T-helper 2 cell treated with Interferon-gamma antibody and Interleukin-4, amounts not matched to agents 5 μg/mL and 100 μg/mL, for 36 hours (primary cell): ENCODE measurements at places on chromosomes 16 and 17.
A peak's percentile ranks its signal among the peaks of the same experiment; 100 is the strongest.

GRCh38 chr17:2985318-2985717 is 78.1 kb downstream of the OR1D5 start:
- no peaks in the 10 kb centered on the region for H3K27me3 ChIP-seq
- peak overlapping the region; percentile 55 for H3K27ac ChIP-seq
- H3K4me1 ChIP-seq = no peaks in the 10 kb centered on the region
- peaks cover 12% of the 10 kb centered on the region for H3K36me3 ChIP-seq
- H3K4me3 ChIP-seq = no peak overlapping the region
- DNase-seq = no peak

GRCh38 chr16:63998-64913 is 8.2 kb downstream of the RHBDF1 start:
- no peaks in the 10 kb centered on the region for H3K36me3 ChIP-seq
- H3K4me3 ChIP-seq = no peak overlapping the region
- peaks cover 8% of the 10 kb centered on the region for H3K27me3 ChIP-seq
- no peak overlapping the region for H3K27ac ChIP-seq
- peaks cover 5% of the 10 kb centered on the region for H3K4me1 ChIP-seq

- no peak overlapping the region for H3K27ac ChIP-seq
- H3K4me3 ChIP-seq = no peak overlapping the region
- H3K4me1 ChIP-seq = no peaks in the 10 kb centered on the region
Observed at GRCh38 chr16:76583945-76584344, 306.7 kb downstream of the CNTNAP4 start.

GRCh38 chr17:18961634-18962493 is 9.9 kb downstream of the SLC5A10 start:
- no peak overlapping the region for H3K27ac ChIP-seq
- H3K4me1 ChIP-seq = peaks cover 7% of the 10 kb centered on the region
- H3K27me3 ChIP-seq = no peaks in the 10 kb centered on the region
- DNase-seq = peak; percentile 35
- H3K4me3 ChIP-seq = no peak overlapping the region
- no peaks in the 10 kb centered on the region for H3K36me3 ChIP-seq

GRCh38 chr17:42846594-42847280 is 2.4 kb downstream of the AOC2 start:
- H3K4me3 ChIP-seq = no peak overlapping the region
- H3K36me3 ChIP-seq = peaks cover 20% of the 10 kb centered on the region
- no peak overlapping the region for H3K27ac ChIP-seq
- no peaks in the 10 kb centered on the region for H3K27me3 ChIP-seq

DNA sequence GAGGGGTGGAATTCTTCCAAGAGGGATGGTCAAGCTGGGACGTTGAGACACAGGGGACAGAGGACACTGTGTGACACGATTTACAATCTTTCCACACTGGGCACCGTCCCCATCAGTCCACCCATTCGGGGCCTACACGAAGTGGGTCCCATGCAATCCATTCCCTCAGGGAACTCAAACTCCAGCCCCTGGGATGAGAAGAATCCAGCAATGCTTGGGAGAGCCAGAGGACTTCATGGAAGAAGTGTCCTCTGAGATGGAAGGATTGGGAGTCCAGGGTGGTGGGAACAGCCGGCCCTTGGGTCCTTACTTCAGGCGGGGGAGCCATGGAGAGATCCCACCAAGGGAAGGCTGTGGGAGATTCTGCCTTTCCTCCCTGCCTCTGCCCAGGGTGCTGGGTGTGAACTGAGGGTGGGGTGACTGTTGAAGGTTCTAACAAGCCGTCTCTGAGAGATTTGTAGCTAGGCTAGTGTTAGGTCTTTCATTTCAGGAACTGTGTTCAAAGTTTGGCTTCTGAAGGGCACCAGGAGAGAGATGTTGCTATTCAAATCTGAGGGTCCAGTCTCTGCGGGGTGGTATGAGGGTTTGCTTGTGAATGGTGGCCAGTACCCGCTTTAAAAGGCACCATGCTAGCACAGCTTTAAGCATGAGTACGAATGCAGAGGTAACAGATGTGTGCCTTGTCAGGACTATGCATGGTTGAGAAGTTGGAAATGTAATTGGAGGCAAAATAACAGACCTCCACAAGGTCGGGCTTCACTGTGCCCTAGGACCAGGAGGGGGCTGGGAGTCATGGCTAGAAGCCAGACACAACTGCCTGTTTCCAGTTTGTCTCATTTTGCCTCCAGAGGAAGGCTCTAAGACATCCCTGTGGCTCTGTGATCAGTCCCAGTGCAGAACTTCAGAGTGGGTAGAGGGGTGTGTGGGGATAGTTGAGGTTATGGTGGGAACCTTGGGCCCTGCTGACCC is 1.9 kb downstream of the ATP1B2 start:
- H3K4me1 ChIP-seq = peaks cover 12% of the 10 kb centered on the region
- no peak overlapping the region for H3K27ac ChIP-seq
- H3K4me3 ChIP-seq = no peak overlapping the region

DNA sequence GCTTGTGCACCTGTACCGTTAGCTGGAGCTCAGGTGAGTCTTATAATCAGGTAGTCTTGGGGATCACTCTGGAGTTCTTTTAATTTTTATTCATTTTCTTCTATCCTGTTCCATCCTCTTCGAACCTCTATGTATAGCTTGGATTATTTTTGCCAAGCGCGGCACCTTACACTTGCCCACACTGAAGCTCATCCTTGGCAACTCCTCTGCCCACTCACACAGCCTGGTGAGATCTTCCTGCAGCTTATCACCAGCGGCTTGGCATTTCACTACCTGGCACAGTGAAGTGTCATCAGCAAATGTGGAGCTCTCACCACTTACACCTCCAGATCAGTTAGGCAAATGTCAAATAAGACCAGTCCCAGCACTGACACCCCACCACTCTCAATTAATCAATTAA is 116.7 kb downstream of the CACNG3 start:
- H3K36me3 ChIP-seq = no peaks in the 10 kb centered on the region
- H3K4me1 ChIP-seq = no peaks in the 10 kb centered on the region
- no peak for DNase-seq
- H3K27ac ChIP-seq = no peak overlapping the region

GRCh38 chr17:13741744-13742143 is 140.0 kb upstream of the HS3ST3A1 start:
- H3K4me3 ChIP-seq = no peak overlapping the region
- no peaks in the 10 kb centered on the region for H3K36me3 ChIP-seq
- H3K4me1 ChIP-seq = no peaks in the 10 kb centered on the region
- DNase-seq = no peak
- H3K27me3 ChIP-seq = peaks cover 4% of the 10 kb centered on the region

GRCh38 chr16:25344006-25344405 is 86.4 kb upstream of the ZKSCAN2 start:
- DNase-seq = no peak
- H3K27me3 ChIP-seq = no peaks in the 10 kb centered on the region
- no peaks in the 10 kb centered on the region for H3K36me3 ChIP-seq
- no peak overlapping the region for H3K4me3 ChIP-seq
- no peaks in the 10 kb centered on the region for H3K4me1 ChIP-seq

GRCh38 chr16:47025641-47026040 is 52.2 kb upstream of the DNAJA2 start:
- H3K36me3 ChIP-seq = no peaks in the 10 kb centered on the region
- DNase-seq = no peak
- no peaks in the 10 kb centered on the region for H3K27me3 ChIP-seq
- no peak overlapping the region for H3K4me3 ChIP-seq

GRCh38 chr16:76164970-76165558 is 112.1 kb upstream of the CNTNAP4 start:
- H3K36me3 ChIP-seq = no peaks in the 10 kb centered on the region
- no peak for DNase-seq
- H3K27me3 ChIP-seq = no peaks in the 10 kb centered on the region
- H3K4me3 ChIP-seq = no peak overlapping the region
- no peaks in the 10 kb centered on the region for H3K4me1 ChIP-seq

- no peak within 1 kb of the TSS for H3K27ac ChIP-seq
- H3K36me3 ChIP-seq = no peaks in the 10 kb centered on the region
- no peak for DNase-seq
- H3K4me1 ChIP-seq = peaks cover 3% of the 10 kb centered on the region
Observed at GRCh38 chr17:40799859-40800258, at the start of gene KRT28. TSS of gene KRT28 (minus strand) at chr17:40799959. CDS start at chr17:40799893, 66 bp downstream.

DNA sequence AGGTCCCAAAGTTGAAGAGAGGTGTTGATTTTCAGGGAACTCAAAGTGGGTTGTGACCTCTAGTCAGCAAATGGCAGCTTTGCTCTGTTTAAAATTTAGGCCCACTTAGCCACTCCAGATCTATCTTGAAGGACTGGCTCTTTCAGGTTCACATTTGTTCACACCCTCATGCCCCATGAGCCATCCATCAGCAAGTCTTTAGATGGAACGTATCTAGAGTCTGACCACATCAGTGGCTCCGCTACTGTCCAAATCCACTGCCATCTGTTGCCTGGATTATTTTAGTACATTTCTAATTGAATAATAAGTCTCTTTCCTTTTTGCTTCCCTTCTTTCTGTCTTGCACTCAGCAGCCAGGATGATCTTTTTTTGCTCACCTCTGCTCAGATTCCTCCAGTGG is 10.5 kb downstream of the ITGB3 start:
- peaks cover 14% of the 10 kb centered on the region for H3K27me3 ChIP-seq
- H3K36me3 ChIP-seq = no peaks in the 10 kb centered on the region
- DNase-seq = no peak
- H3K27ac ChIP-seq = no peak overlapping the region

DNA sequence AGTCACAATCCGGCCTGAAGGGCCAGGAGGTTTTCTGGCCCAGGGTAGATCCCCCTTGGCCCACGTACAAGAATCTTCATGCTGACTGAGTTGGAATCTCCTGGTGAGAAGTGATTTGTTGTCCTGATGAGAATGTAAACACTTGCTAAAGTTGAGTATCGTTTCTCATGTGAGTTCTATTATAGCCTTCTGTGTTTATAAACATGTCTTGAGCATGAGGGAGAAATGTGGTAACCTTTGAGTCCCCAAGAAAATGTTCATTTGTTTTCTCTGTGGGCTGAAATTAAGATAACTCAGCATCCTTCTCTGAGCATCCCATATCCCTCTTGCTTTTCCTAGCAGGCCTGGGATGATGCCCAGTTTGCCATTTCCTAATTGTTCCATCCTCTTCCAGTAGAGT is 204.8 kb downstream of the FTO start:
- peaks cover 31% of the 10 kb centered on the region for H3K4me1 ChIP-seq
- no peaks in the 10 kb centered on the region for H3K27me3 ChIP-seq
- H3K27ac ChIP-seq = no peak overlapping the region
- DNase-seq = no peak
- H3K4me3 ChIP-seq = no peak overlapping the region
- H3K36me3 ChIP-seq = peaks cover 8% of the 10 kb centered on the region

- no peaks in the 10 kb centered on the region for H3K27me3 ChIP-seq
- H3K27ac ChIP-seq = no peak overlapping the region
- H3K4me1 ChIP-seq = no peaks in the 10 kb centered on the region
- DNase-seq = no peak
Observed at GRCh38 chr16:4696905-4697847, 3.8 kb downstream of the NUDT16L1 start.

DNA sequence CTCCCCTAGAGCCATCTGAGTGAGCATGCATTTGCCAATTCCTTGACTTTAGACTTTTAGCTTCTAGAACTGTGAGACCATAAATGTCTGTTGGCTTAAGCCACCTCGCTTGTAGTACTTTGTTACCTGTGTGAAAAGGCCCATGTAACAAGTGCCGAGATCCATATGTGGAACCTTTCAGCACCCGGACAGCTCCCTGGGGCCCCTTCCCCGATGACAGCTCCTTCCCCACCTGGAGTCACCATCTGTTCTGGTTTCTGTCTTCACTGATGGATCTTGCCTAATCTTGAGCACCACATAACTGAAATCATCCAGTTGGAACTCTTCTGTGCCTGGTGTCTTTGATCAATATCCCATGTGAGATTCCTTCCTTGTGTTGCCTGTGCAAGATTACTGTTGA is 78.9 kb upstream of the EEF2KMT start:
- H3K36me3 ChIP-seq = no peaks in the 10 kb centered on the region
- no peak overlapping the region for H3K27ac ChIP-seq
- DNase-seq = no peak
- H3K4me3 ChIP-seq = no peak overlapping the region

- DNase-seq = peak; percentile 27
- no peaks in the 10 kb centered on the region for H3K36me3 ChIP-seq
- no peak overlapping the region for H3K4me3 ChIP-seq
Observed at GRCh38 chr16:24070851-24071250, 185.3 kb upstream of the CACNG3 start.

GRCh38 chr17:49588726-49589576 is 13.3 kb downstream of the NXPH3 start:
- peaks cover 2% of the 10 kb centered on the region for H3K36me3 ChIP-seq
- no peak overlapping the region for H3K4me3 ChIP-seq
- H3K4me1 ChIP-seq = no peaks in the 10 kb centered on the region
- H3K27me3 ChIP-seq = no peaks in the 10 kb centered on the region
- no peak for DNase-seq
- no peak overlapping the region for H3K27ac ChIP-seq

GRCh38 chr16:25210758-25211157 is 6.0 kb upstream of the AQP8 start:
- H3K4me3 ChIP-seq = no peak overlapping the region
- no peak overlapping the region for H3K27ac ChIP-seq
- H3K36me3 ChIP-seq = no peaks in the 10 kb centered on the region
- peaks cover 2% of the 10 kb centered on the region for H3K4me1 ChIP-seq
- peaks cover 3% of the 10 kb centered on the region for H3K27me3 ChIP-seq

- peaks cover 4% of the 10 kb centered on the region for H3K27me3 ChIP-seq
- no peak overlapping the region for H3K4me3 ChIP-seq
- H3K27ac ChIP-seq = no peak overlapping the region
Observed at GRCh38 chr17:16881239-16881924, 90.5 kb downstream of the TNFRSF13B start.
